Epithelial cell of proximal tubule (primary cell): ENCODE measurements at places on chromosomes 16 and 17.

GRCh38 chr16:66832661-66833305 is 2.0 kb upstream of the NAE1 start:
- no peak for DNase-seq

DNA sequence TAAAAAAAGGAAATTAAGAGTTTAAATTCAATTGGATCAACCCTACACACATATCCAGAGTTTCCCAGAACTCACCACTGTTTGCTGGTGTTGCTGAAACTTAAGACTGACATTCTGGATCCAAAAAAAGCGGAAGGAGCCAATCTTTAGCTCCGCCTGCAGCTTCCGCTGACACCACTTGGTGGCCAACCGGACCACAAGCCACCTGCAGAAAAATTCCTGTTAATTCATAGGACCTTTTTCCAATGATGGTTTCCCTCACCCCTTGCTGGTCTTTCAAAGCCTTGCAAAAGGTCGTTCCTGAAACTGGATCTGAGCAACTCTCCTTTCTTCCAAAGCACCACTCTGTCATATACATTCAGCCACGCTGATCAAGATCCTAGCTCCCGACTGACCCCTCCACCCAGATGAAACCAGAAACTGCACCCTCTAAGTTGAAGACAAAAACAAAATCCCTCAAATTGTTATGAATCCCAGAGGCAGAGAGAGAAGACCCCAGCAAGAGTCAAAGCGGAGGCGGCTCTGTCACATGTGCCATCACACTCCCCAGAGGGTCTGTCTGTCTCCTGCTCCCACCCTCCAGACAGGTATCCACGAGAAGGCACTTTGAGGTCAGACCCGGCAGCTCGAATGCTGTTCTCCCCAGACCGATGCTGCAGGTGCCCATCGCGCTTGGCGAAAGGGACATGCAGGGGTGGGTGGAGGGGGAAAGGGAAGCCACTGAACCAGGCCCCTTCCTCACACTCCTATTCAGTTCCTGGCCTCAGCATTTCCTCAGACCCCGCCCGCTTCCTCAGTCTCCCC is 773 bp downstream of the BLTP2 start:
- no peak for DNase-seq

DNA sequence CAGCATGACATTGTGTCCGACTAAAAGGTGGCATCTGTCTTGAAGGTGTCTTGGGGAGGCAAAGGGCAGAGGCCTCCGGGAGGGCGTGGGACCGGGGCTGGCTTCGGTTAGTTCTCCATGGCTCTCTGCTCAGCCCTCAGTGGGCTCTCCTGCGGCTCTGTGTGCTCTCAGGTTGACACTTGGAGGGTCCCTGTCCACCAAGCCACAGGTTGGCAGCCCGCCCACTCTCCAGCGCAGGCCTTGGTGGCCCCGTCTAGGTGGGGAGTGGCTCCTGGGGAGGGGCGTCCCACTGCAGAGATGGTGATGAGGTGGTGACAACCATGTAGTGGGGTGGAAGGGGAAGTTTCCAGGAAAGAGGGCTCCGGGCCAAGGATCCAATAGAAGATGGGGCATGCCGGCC is 31.6 kb downstream of the ADGRG5 start:
- DNase-seq, result no peak

DNA sequence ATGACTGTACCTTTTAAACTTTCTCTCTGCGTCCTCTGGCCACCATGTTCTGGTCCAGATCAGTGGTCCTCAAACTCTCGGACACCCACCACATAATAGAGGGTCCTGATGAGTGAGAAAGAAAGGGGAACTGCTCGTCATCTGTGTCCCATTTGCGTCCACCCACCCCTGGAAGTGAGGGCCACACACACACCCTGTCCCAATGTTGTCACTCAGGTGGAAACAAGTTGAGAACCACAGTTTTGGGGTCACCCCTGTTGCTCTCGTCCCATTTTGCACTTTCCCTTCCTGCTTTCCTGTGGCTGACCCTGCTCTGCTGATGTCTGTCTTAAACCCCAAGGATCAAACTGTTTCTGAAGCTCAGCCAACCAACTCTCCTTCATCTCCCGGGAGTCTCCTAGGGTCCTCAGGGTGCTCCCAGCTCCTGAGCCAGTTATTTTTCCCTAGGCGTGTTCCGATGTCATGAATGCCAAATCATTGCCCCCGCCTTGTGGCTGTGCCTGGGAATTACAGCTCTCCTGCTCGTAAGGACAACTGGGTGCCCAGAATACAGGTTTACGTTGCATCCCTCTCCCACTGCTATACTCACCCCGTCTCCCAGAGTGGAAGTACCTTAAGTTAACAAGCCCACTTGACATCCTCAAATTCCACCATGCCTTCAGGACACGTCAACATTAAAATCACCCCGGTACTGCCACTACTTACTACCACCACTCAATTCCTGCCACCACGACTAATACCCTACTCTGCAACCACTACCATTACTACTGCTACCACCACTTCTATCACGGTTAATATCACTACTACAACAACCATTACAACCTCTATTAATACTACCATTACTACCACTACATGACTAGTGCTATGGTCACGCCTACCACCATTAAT is 26.0 kb upstream of the HNF1B start:
- DNase-seq, result no peak

- no peak for DNase-seq
These were observed 27.8 kb upstream of the GOSR2 start for GRCh38 chr17:46895171-46895570.

DNA sequence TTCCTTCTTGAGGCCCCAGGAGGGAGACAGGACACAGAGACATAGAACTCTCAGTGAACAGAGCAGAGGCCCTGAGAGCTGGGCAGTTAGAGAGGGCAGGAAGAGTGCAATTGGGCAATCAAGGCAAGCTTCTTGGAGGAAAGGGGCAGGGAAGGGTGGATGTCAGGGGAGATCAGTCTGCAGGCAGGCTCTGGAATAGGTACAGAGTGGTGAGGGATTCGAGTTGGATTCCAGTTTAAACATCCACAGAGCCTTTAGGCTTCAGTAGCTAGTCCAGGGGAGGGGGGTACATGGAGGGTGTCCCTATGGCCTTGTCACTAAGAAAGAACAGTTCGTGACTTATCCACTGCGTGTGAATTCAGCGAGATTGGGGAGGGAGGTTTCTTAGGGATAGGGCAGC is 2.0 kb downstream of the PYY start:
- no peak for DNase-seq

DNA sequence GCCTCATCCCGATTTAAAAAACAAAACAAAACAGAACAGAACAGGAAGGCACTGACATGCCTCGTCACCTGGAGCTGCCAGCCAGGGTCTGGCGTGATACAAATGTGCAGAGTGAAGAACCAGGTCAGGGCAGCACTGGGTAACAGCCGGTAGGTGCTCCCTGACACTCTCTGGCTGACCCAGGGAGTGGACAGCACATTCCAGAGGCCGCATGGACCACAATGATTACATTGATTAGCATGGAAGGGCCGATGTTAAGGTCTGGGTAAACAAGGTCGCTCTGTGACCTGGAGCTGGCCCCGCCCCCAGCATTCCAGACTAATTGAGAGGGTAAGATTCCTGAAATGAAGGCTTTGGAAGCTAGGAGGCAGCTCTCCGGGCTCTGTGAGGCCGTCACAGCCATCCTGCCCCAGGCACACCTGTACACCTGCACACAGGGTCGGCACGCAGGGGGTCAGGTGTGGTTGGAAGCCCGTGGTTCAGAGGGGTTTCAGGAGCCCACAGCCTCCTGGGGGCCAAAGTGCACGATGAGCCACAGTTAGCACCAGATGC is 21.4 kb downstream of the PIEZO1 start:
- DNase-seq, result no peak

GRCh38 chr16:79439901-79440300 is 160.6 kb downstream of the MAF start:
- DNase-seq, result no peak

DNA sequence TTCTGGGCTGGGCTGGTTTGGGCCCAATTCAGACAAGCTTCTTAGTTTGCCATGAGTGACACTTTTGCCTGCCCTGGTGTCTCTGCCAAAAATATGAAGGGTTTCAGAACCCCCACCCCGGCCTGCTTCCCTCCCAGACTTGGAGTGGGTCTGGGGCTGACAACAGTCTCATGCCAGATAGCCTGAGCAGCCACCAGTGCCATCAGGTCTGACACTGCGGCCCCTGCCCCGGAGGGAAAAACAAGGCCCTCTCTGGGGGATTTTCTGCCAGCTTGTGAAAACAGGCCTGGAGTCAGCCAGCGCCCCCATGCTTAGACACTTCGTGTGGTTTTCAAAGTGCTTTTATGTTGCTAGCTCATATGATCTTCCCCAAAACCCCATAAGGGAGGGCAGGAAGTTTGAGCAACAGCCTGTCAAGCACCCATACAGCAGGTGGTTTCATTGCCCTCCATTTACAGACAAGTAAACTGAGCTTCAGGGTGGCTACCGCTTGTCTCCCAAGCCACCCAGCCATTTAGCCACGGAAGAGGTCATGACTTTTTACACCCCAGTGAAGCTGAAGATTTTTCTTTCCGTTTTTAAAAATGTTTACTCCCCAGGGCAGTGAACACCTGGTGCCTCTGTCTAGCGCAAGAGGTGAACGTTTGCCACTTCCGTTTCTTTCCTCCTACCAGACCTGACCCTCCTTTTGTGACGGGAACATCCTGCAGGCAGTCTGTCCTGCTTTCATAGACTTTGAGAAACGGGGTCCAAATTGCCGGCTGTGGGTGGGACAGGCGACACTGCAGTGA is 300.6 kb downstream of the SEC14L1 start:
- DNase-seq, result no peak

DNA sequence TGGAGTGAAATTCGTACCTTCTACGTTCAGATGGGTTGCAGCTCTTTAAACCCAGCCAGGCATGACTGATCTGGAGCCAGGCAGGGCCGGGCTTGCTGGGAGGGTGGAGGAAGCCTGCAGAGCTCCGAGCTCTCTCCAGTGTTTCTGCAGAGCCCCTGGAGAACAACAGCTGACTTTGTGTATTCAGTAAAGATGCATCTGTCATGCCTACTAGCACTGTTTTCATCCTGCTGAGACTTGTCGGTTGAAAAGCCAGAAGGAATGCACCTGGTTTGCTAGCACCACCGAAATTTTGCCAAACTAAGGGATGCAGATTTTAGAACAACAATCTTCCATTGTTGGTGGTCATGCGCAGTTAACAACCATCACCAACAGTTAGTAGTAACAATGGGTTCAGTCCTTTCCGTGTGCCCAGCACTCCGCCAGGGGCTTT is 22.4 kb upstream of the SCNN1B start:
- DNase-seq, result no peak

DNA sequence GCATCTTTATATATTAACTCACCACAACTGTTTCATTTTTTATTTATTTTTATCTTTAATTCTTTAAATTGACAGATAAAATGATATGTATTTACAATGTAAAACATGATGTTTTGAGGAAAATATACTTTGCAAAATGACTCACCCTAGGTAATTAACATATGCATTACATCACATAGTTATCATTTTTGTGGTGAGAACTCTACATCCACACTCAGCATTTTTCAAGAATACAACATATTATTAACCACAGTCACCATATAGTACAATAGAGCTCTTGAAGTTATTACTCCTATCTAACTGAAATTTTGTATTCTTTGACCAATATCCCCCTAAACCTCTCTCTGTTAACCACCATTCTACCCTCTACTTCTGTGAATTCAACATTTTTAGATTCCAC is 194.7 kb upstream of the KIF2B start:
- DNase-seq, result peak; percentile 52

GRCh38 chr17:63635290-63635689 is 13.1 kb downstream of the MAP3K3 start:
- no peak for DNase-seq

DNA sequence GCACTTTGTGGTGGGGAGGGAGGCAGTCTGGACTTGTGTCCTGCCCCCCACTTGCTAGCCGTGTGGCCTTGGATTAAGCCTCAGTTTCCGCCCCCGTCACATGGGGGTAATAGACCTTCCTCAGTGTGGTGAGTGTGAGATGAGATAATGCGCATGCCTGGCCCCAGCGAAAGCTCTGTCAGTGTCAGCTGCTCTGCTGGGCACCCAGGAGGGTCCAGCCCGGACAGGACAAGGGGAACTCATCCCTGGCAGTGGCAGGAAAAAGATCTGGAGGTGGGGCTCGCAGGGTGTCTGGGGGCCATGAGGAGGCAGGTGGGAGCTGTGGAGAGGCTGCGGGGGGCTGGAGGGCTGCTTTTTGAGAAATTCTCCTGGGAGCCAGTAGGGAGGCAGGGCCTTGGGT is 63.5 kb downstream of the SRCIN1 start:
- DNase-seq, result no peak

- DNase-seq, result peak; percentile 86
These were observed 15.6 kb downstream of the MRPS23 start for GRCh38 chr17:57834146-57834741.

DNA sequence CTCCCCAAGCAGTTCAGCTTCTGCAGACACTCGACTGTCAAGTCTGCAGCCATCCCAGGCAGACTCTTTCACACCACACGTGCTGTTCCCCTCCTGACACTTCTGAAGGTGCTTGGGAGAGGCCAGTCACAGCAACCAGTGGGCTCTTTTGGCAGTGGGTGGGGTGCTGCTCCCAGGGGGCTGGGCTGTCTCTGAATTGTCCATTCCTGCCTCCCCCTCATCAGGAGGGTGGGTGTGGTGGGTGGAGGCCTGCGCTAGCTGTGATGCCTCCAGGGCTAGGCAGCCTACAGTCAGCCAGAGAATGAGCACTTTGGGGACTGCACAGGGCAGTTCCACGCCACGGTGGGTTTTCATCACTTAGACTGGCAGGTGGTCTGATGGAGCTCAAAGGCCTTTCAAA is 10.3 kb downstream of the STARD3 start:
- DNase-seq, result no peak

GRCh38 chr17:27577121-27577761 is 53.7 kb upstream of the LGALS9 start:
- DNase-seq, result no peak

DNA sequence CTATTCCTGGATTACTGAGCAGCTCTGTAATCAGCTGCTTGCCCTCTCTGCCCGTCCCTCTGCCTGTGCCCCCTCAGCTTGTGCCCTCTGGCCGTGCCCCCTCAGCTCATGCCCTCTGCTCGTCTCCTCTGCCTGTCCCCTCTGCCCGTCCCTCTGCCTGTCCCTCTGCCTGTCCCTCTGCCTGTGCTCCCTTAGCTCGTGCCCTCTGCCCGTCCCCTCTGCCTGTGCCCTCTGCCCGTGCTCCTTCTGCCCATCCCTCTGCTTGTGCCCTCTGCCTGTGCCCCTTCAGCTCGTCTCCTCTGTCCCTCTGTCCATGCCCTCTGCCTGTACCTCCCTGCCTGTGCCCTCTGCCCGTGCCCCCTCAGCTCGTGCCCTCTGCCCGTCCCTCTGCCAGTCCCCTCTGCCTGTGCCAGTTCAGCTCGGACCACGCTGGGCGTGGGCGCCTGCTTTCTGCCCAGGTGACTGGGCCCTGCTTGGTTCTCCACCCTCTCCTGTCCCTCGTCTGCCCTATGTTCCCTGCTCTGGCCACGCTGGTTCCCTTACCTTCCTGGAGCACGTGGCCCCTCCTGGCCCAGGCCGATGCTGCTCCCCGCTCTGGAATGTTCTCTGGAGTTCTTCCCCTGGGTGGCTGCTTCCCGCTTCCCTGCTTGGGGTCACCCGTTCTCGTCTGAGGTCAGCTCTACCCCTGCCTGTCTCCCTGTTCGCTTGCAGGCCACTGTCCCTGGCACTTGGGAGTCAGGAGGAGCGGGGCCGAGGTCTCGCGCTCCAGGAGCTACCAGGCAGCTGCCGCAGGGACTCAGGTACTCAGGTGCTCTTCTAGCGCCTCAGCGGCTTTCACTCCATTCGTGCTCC is 63.9 kb downstream of the BANP start:
- no peak for DNase-seq

- DNase-seq, result no peak
These were observed 921.9 kb upstream of the EEF2KMT start for GRCh38 chr16:6019490-6019991.
